ACHN (cell line): ENCODE measurements at places on chromosomes 2 and 18.
A peak's percentile ranks its signal among the peaks of the same experiment; 100 is the strongest.

DNA sequence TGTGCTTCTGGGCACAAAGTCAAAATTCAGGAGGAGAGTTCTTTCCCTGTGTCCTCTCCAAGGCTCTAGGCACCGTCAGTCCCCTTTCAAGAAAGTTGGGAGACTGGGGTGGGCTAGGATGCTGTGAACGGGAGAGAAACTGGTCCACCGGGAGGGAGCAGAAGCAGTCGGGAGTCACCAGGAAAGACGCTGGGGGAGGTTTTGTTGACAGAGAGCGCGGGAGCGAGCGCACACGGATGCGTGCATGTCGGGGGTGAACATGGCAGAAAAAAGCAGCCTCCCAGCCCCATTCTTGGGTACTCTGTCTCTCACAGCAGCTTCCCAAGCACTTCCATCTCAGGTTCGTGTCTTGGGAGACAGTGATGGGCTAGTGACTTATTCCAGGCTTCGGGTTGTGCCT, 97.1 kb upstream of the PXDN start:
- DNase-seq, result no peak

- DNase-seq, result no peak
These were observed 666.8 kb downstream of the NR4A2 start for GRCh38 chr2:155665704-155666103.

GRCh38 chr2:3527886-3528785, 8.8 kb upstream of the ADI1 start:
- DNase-seq, result no peak

GRCh38 chr2:85663594-85664565, 4.1 kb downstream of the SFTPB start:
- no peak for DNase-seq

- no peak for DNase-seq
These were observed 70.2 kb upstream of the ID2 start for GRCh38 chr2:8611700-8612099.

DNA sequence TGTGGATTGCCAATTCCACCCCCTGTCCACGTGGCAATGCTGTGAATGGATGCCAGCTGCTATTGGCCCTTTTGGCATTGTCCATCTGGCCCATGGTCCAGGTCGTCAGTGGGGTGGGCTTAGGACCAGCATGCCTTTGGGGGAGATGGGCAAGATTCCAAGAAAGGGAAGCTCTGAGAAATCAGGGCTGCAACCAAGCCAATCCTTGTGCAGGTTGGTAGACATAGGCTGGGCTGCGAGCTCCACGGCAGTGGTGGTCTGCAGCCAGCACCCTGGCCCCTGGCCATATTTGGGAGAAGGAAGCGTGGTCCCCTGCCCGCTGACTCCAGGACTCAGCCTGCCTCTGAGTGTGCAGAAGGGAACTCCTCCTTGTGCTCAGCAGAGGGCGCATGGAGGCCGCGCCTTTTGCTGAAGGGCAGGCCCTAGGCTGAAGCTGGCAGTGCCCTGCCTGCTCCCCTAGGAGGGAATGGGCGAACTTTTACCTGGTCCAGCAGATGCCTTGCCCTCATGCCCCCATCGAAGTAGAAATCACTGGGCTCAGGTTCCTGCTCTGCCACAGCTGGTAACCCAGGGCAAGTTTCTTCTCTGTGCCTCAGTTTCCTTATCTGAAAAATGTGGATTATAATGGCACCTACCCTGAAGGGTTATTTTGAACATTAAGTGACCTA, 5.4 kb downstream of the SPR start:
- DNase-seq, result peak; percentile 89

- DNase-seq, result no peak
These were observed 71.1 kb downstream of the LDLRAD4 start for GRCh38 chr18:13289481-13290205.

DNA sequence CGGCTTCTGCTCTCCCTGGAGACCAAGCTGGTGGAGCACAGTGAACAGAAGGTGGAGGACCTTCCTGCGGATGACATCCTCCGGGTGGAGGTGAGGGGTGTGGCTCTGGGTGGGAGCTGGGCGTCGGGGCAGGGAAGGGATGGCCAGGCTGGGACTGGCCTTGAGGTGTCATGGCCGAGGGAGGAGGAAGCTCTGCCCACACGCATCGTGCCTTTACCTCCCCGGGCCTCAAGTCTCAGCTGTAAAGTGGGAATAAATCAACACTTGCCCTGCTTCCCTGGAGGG, 98.2 kb downstream of the DYSF start:
- DNase-seq, result no peak

DNA sequence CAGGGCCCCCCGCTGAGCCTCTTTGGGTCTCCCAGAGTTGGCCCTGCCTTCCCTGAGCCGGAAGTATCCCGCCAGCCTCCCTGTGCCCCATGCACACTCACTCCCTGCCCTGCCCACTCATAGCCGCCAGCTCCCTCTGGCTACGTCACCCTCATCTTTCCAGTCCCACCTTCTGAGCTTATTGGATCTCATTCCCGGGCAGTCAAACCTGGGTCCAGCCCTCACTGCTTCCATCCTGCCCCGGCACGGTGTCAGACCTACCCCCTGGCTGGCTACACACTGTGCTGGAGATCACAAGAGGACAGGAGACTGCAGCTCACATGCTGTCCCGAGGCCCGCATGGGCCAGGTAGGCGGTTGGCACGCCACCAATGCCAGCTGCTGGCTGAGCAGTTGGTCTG, 147.2 kb downstream of the ASB1 start:
- DNase-seq, result no peak

DNA sequence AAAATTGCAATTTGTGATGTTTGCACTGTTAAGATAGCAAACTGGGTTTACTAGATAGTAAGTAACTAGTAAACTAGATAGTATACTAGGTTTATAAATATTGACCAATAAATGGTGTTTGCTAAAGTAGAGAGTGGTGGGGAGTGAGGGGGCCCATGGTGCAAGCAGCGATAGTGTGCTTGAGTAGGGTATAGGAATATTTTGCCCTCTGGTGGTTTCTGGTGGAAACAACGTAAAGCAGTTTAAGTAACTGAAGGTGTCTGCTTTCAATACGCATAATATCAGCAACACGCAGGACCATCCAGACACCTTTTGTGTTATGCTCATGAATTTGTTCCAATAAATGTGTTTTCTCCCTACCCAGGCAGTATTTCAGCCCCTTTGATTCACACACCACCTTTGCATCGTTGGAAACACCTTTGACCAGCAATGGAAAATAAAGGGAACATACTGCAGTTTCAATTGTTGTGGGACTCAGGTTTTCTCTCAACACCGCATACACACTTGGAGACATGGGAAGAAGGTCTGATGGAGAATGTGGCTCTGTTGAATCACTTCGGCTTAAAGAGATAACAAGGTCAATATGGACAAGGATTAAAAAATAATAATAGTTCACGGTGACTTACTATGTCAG, 16.7 kb upstream of the STAT1 start:
- DNase-seq, result peak; percentile 70

DNA sequence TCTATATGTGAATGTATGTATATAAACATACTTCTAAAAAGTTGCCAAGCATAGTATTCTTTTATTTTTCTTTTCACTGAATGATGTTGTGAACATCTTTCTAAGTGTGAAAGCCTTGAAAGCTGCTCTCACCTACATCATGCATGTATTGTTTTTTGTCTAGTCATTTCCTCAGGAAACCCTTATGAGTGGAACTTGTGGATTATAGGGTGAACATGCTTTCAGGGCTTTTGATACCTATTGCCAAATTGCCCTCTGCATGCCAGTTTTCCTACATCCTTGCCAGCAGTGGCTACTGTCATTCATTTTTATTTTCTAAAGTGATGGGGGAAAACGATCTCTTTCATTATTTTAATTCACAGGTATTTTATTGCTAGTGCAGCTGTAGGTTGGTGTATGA, 78.3 kb downstream of the ADAM23 start:
- no peak for DNase-seq

DNA sequence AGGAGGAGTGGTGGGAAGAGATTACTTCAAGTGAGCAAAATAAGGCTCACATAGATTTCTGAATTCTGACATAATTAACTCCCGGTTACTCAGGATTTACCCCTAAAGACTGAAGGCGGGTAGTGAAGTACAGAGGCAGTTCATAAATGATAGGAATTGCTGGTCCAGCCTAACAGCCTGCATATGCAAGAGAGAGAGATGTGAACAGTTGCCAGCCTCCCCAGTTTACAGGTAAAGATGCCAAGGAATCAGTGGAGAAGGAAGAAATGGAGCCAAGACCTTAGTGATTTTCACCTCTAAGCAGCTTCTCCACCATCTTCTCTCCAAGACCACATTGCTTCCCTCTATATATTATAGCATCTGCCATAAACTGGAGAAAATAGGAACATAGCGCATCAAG, 91.8 kb upstream of the THUMPD2 start:
- DNase-seq, result no peak

DNA sequence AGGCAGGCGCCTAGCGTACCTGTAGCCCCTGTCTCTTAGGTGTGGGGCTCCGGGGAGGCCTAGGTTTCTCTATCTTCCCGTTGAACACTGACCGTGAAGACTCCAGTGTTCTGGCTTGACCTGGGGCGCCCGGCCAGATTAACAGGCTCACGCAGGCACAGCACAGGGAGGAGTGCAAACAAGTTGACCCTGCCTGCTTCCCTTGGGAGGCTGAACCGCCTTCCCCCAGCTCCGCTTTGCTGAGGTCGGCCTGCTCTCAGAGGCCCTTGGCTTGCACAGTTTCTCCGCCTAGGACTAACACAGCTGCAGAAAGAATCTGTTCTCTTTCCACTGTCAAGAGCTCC, 567 bp downstream of the PCYOX1 start:
- DNase-seq, result no peak

GRCh38 chr2:43223521-43224001, 2.8 kb downstream of the ZFP36L2 start:
- no peak for DNase-seq

DNA sequence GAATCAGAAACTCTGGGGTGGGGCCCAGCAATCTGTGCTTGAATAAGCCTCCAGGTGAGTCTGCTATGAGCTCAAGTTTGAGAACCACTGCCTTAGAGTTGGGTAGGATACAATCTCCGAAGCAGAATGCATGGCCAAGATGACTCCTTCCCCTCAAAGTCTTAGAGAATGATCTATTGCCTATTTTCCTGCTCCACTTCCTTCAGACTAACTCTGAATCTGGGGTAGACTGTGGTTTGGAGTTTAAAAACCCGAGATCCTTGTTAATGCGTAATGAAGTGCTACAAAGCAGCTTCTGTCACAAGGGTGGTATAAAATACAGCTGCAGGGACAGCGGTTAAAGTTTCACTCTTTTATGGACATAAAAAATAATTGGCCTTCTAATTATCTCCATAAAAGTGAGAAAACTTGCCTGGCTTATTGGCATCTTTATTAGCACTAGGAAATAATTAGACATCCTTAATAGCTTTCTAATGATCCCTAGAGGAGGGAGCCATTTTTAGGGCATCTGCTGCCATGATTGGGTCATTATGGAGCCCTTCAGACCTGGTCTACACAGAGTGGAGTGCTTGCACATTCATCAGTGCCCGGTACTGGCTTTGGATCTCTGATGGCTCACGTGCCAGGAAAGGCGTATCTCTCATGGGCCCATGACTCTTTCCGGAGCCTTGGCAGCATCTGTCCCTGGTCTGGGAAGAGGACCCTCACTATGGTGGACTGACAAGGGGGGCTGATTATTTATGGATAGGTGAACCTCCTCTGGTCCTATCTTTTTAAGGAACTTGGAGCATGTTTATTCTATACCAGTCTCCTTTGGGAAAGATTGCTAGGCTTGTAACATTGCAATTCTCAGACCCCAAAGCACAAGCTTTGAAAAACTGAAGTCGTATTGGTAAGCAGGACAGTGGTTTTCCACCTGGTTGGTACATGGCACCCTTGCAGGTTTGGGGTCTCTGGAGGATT, 28.2 kb downstream of the SIX2 start:
- no peak for DNase-seq

- DNase-seq, result no peak
These were observed 158.2 kb downstream of the NEB start for GRCh38 chr2:151576080-151576479.

DNA sequence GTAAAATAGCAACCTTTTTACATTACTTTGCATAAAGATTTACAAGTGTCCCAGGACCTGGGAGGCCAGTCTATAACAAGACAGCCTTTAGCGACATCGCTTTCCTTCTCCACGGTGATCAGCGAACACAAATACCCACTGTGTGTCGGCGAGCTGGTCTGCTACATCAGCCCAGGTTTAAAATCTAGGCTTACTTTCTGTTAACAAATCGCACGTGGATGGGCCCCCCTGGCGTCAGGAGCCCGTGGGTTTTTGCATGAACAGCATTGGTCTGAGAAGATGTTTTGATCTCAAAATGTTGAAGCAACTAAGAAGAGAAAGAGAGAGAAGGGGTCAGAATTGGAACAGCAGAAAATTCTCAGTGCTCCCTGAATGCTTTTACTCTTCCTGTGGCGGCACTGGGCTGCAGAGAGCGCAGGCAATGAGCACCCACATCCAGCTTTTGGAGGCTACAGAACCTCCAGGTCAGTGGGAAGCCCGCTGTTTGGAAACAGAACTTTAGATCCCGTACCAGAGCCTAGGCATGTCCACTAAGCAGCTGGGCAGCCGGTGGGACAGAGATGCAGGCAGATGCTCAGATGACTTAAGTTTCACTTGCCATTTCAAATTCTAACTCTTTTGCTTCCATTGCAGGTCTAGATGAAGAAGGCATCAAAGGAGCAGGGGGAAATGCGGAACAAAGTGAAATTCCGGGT, 32.9 kb downstream of the CYP27C1 start:
- DNase-seq, result no peak

- no peak for DNase-seq
These were observed 124.9 kb downstream of the PLCL1 start for GRCh38 chr2:197929008-197929885.

- no peak for DNase-seq
These were observed 522.3 kb upstream of the MYT1L start for GRCh38 chr2:2853346-2853745.

GRCh38 chr2:75619956-75620740, 26.4 kb upstream of the MRPL19 start:
- no peak for DNase-seq

GRCh38 chr2:28164280-28164801, 228.3 kb upstream of the FOSL2 start:
- DNase-seq, result no peak

DNA sequence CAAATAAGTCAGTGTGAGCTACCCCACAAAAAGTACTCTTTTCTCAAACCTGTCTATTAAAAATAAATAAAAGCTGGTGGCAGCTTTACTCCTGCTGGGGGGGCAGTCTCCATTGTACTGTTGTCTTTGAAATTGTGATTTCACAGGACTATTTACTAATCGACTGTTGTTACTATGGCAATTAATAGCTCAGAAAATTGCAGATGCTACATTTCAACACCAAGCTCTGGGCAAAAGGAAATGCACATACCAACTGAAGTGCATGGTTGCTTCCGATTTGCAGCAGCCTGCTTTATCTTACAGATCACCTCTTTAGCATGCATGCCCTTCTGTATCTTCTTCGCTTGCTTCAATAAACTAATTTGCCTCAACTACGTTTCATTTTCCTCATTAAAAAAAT, 117.6 kb upstream of the DAPL1 start:
- DNase-seq, result no peak

DNA sequence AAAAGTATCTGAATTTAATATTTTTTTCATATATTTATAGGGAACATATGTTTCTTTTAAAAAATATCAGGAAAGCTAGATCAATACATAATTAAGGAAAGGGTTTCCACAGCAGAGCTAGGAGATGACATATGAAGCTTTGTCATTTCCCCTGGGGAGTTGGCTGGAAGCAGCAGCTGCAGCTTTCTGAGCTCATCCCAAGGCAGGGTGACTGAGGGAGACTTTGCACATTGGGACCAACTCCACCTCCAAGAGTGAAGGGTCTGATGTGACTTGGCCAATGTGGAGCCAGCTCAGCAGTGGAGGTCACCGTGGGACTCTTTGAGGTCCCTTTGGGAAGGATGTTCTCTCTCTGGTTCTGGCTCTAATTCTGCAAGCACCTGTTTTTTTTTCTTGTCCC, 315.1 kb downstream of the RDH14 start:
- no peak for DNase-seq

GRCh38 chr2:11040992-11041391, 114.3 kb upstream of the SLC66A3 start:
- no peak for DNase-seq
